ENCODE measurements at places on chromosomes 4 and X. TPM values are rescaled to one million over a fixed set of nuclear protein-coding genes. Genes with fewer than 3 reads are reported as not detected.

The FGFR3 gene
- 3.7 TPM for total RNA-seq

GRCh38 chr4:86060341-86060740 is 299.5 kb downstream of the MAPK10 start:
- no peak for DNase-seq

The ASB12 gene
- 1.3 TPM for total RNA-seq

DNA sequence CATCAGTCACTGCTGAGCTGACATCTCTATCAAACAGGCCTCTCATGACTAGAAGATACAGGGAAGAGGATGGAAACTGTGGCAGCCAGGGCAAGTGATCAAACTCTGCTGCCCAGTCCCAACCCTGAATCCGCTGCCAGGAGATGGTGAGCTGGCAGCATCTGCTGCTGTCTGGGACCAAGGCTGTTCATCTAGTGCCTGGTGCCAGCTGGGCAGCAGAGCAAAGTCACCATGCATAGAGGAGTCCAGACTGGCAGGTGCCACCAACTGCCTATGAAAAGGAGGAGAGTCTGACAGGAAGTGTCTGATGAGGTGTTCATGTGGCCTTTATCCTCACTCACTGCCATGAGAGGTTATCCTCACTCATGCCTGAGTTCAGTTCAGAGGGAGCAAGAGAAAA is 518.9 kb downstream of the MID1IP1 start:
- no peak for DNase-seq

The TCEAL7 gene
- total RNA-seq = 2.9 TPM

GRCh38 chr4:2386717-2387116 is 31.7 kb downstream of the ZFYVE28 start:
- DNase-seq = no peak
